ENCODE measurements at places on chromosomes 11 and 22. TPM values are rescaled to one million over a fixed set of nuclear protein-coding genes. Genes with fewer than 3 reads are reported as not detected.

BID gene
- total RNA-seq = 24.7 TPM

CDPF1 gene
- 6.8 TPM for total RNA-seq

VPREB1 gene
- total RNA-seq = not detected

CNTN5 gene
- not detected for total RNA-seq

PIK3IP1 gene
- total RNA-seq = 18.8 TPM

TRPM5 gene
- total RNA-seq = not detected

PHOX2A gene
- not detected for total RNA-seq

POLD4 gene
- 67.4 TPM for total RNA-seq

PKDREJ gene
- total RNA-seq = not detected

OTOG gene
- total RNA-seq = not detected

WNT7B gene
- total RNA-seq = not detected

KDM4E gene
- total RNA-seq = not detected

GRAMD1B gene
- 36.8 TPM for total RNA-seq

KRTAP5-9 gene
- total RNA-seq = 0.27 TPM

QSER1 gene
- 10.9 TPM for total RNA-seq

TRIM68 gene
- 9.2 TPM for total RNA-seq

LSP1 gene
- 181 TPM for total RNA-seq

TANGO2 gene
- 20.7 TPM for total RNA-seq

CASP1 gene
- total RNA-seq = 28.5 TPM

SGSM1 gene
- total RNA-seq = 0.29 TPM

OR8D1 gene
- not detected for total RNA-seq

UCP3 gene
- 2.0 TPM for total RNA-seq

BEST1 gene
- 0.48 TPM for total RNA-seq

MAPK11 gene
- 23.1 TPM for total RNA-seq

All from activated CD4-positive, alpha-beta memory T cell treated with anti-CD3 and anti-CD28 coated beads for 36 hours (primary cell).